ENCODE measurements at places on chromosomes 3 and 15. TPM values are rescaled to one million over a fixed set of nuclear protein-coding genes. Genes with fewer than 3 reads are reported as not detected.

DUOXA2 gene
- not detected for total RNA-seq

RETNLB gene
- total RNA-seq: not detected

MKRN2OS gene
- total RNA-seq: not detected

IL17RC gene
- 89.8 TPM for total RNA-seq

ISLR2 gene
- 0.50 TPM for total RNA-seq

PLA2G4F gene
- total RNA-seq: not detected

TRPM1 gene
- total RNA-seq: not detected

B2M gene
- total RNA-seq: 3,217 TPM

ELL3 gene
- total RNA-seq: 1.2 TPM

PATL2 gene
- total RNA-seq: 2.5 TPM

SLC7A14 gene
- not detected for total RNA-seq

- DNase-seq: no peak
These were observed 16.9 kb upstream of the PSMD6 start for GRCh38 chr3:64039981-64040733.

DNA sequence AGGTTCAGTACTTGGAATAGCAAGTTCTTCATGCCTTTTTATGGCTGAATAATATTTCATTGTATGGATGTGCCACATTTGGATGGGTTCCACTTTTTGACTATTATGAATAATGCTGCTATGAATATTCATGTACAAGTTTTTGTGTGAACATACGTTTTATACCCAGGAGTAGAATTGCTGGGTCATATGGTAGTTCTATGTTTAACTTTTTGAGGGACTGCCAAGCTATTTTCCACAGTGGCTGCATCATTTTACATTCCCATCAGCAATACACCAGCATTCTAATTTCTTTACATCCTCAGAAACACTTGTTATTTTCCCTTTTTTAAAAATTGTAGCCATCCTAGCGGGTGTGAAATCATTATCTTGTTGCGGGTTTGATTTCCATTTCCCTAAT is 76.0 kb upstream of the PRR20G start:
- no peak for DNase-seq

DNA sequence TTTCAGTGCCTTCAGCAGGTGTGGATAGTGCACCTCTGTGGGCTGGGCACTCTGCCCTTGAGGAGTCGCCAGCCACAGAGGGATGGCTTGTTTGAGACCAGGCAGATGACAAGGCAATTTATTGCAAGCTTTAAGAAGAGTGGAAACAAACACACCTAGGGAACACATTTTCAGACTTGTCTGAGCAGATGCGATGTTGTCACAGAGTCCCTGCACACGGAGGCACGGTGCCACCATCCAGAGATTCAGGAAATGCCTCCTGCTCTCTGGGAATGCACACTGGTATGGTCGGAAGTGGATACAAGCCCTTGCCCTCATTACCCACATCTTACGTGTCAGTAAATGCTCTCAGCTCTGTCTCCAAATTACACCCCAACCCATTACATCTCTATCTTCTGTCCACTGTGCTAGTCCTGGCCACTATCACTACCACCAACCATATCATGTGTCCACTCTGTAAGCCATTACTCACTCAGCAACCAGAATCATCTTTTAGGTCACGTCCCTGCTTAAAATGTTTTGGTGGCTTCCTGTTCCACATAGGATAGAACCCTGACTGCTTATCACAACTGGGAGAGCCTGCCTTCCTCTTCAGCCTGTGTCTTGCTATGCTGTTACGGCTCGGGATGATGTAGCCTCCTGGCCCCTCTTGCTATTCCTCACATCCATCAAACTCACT is 196.9 kb downstream of the SLCO3A1 start:
- no peak for DNase-seq

- DNase-seq: no peak
These were observed 45.5 kb upstream of the HERC1 start for GRCh38 chr15:63879211-63879610.

GRCh38 chr3:72165317-72165716 is 380.4 kb upstream of the PROK2 start:
- DNase-seq: no peak

GRCh38 chr3:52341123-52341522 is 25.0 kb downstream of the DNAH1 start:
- no peak for DNase-seq

- DNase-seq: no peak
These were observed 738.8 kb upstream of the SGO1 start for GRCh38 chr3:20924646-20925385.

DNA sequence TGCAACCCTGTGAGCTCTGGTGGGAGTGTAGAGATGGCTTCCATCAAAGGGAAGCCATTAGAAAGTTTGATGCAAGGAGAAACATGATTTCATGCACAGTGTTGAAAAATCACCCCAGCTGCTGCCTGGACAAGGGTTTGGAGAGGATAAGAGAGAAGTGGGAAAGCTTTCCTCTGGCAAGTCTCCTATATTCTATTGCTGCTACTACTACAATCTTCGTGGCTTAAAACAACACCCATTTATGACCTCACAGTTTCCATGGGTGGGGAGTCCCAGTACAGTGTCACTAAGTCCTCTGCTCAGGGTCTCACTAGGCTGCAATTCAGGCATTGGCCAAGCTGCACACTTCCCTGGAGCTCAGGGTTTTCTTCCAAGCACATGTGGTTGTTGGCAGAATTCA is 229.3 kb downstream of the TAFA4 start:
- DNase-seq: no peak

DNA sequence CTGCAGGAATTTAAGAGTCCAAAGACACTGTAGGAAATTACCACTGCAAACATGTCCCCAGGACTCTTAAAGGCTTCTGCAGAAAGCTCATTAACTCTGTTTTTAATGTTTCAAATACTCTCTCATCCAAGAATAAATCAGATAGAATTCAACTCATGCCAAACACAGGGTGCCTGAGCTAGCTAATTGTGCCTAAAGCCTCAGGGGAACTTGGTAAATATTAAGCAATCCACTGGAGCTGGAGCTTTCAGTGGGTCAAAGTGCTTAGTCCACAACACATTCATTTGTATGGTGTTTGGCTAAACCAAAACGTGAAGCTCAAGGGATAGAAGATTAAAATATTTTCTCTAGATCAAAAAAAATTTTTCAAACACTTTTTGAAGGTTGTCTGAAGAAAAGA is 131.4 kb downstream of the THRB start:
- no peak for DNase-seq

GRCh38 chr3:197317250-197317963 is 19.0 kb upstream of the DLG1 start:
- no peak for DNase-seq

DNA sequence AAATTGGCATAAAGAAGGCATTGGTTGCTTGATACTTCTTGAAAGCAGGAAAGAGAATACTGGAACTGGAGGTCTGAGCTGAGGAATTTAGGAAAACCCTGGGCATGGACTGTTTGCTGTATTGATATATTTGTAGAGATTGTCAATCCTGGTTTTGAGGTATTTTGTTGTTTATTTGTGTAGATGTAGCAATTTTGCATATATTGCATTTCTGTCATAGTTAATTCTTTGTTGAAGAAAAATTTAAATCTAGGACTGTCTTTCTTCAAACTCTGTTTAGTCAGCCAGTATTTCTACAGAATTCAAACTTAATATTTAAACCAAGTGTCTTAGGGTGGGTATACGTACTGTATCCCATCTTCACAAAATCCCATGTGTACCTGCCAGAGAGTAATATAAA is 9.5 kb downstream of the STT3B start:
- DNase-seq: no peak

GRCh38 chr3:166860217-166860616 is 519.9 kb downstream of the ZBBX start:
- DNase-seq: no peak

- DNase-seq: no peak
These were observed 48.9 kb upstream of the CPNE4 start for GRCh38 chr3:132083583-132084279.

DNA sequence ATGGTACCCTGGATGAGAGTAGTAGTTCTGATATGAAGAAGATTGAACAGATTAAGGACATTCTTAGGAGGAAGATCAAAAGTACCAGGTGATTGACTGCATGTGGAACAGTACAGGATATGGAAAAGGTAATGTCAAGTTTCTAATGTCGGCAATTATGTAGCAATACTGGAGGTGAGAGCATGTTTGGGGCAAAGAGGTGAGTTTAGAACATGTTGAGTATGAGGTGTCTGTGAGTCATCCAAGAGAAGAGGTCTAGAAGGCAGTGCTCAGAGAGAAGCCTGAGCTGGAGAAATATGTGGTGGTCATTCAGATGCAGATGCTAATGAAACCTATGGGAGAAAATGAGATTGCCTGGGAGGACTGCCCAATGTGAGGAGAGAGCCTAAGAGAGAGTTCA is 305.6 kb downstream of the ZBTB20 start:
- no peak for DNase-seq

GRCh38 chr15:64459066-64459781 is 1.2 kb upstream of the ZNF609 start:
- DNase-seq: no peak

DNA sequence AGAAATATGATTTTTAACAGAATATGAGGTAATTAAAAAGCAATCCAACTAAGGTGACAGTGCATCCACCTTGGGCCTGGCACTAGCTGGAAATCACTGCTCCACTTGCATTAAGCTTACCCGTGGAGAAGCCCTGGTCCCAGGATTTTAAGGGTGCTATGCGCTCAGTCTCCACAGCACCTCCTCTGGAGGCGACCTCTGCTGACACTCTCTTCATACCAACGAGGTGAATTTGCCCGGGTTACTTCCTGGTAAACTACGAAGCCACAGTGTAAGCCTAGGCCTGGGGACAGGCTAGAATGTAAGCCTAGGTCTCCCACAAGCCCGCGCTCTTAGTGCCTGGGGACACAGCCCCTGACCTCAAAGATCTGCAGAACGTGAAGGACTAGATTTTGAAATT is 793 bp downstream of the APOD start:
- DNase-seq: no peak
